NCI-H526 treated with DMSO at 0.1 percent for 48 hours (cell line): ENCODE measurements at places on chromosomes 6 and 20.

DNA sequence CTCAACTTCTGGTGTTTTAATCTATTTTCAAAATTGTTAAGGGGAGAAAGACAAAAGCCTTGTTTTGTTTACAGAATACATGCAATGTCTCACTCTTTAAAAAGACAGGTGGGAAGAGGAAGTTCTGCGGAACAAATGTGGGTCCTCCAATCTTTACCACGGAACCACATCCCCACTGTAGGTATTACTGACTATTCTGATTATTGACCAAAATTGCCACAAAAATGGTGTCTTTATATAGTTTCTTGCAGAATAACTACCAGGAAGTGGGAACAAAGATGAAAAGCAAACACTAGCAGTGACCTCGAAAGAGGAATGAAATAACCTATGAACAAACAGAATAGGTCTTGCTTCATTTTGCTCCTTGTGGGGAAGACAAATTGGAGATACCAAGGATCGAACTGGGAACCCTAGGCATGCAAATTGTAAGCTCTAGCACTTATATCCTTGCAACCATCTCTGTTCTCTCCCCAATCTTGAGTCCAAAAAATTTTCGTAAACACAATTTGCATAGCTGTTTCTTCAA, 106.7 kb downstream of the GPX5 start:
- DNase-seq, result no peak

- no peak for DNase-seq
Measured at GRCh38 chr6:129853996-129854711, 7.0 kb downstream of the TMEM244 start.

DNA sequence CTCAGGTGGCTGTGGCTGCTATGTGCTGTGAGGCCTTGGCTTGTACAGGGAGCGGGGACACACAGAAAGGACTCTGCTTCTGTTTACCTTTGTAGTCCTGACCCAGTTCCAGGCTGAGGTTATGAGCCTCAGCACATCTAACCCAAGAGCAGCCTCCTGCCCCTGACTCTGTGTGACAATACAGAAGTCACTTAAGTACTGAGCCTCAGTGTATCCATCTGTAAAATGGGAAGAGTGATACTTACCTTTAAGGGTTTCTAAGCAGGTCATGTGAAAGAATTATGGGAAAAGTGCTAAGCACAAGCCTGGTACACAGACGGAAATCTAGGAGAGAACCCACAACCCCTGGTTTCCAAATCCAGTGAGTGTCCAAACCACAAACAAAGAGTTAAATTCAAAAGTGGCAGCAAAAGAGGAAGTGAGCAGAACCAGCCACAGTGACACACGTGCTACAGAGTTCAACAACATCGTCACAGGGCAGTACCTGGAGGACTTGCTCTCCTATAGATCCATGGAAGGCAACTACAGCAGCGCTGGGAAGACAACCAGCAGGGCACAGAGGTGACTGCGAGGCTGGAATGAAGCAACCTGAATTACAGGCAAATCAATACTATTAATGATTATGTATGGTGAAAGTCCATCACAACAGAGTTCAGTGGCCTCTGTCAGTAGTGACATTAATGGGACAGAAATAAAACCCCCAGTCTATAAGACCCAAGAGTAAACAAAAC, 12.5 kb downstream of the TRIM26 start:
- DNase-seq, result no peak

- DNase-seq, result no peak
Measured at GRCh38 chr20:51542033-51542570, 417 bp downstream of the NFATC2 start.

- no peak for DNase-seq
Measured at GRCh38 chr20:59014680-59015389, 4.4 kb upstream of the TUBB1 start.

- no peak for DNase-seq
Measured at GRCh38 chr20:62590309-62591121, 51.8 kb upstream of the SLCO4A1 start.

DNA sequence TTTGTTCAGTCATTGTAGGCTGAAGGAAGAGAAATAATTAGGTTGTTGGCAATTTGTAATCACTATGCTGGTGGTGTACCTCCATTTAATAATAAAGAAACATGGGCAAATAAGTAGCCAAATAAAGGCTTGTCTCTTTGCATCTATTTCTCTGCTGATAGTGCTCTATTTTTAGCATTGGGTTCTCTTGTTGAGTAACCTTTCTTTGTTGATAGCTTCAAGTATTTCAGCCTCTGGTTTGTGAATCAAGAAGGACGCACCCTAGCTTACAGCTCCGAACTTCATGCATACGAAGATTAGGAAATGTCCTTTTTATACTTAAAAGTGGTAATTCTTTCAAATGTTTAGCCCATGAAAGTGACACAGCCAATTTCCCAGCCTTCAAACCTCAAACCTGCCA, 2.6 kb downstream of the PPP1R14C start:
- no peak for DNase-seq

- DNase-seq, result no peak
Measured at GRCh38 chr6:136788069-136788902, 4.0 kb downstream of the MAP3K5 start.

DNA sequence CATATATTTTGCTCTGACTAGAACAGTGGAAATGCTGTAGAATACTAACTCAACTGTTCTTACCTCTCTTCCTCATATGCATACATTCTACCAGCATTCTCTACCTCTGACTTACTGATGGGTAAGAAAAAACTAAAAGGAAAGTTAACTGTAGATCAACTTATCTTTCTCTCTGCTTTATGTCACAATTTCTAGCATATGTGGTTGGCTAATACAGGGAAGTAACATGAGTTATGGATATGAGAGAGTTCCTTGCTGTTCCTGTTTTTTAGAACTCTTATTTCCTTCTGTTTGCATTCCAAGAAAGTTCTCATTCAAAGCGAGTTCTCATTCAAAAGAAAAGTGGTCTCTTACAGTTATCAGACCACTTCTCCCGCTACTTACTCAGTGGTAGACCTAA, 226.8 kb upstream of the SGK1 start:
- DNase-seq, result no peak

DNA sequence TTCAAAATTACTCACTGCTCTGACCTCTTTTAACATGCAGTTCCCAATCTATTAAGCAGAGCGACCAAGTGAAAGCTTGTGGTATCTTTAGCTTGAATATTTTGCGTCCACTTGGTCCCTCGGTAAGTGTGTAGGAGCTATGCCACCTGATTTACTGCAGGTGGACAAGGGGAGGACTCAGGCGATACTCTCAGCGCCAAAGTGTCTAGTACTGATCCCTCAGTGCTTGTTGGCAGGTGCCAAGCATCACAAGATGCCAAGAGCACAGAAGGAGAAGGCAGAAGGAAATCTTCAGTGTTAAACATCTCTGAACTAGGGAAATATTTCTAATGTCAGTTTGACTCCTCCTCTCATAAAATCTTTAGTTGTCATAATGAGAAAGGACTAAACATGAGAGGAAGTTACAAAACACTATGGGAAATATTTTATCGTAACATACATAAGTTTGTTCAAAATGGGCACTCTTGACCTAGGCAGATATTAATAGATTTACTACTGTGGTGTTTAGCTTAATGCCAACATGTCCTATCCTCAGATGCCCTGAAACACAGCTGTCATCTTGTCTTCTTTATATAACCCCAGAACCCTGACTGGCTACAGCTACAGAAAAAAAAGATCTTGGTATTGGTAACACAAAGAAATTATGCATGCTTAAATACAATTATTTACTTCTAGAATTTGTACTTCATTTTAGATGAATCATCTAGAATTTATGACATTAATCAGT, 19.5 kb downstream of the NHLRC1 start:
- no peak for DNase-seq

DNA sequence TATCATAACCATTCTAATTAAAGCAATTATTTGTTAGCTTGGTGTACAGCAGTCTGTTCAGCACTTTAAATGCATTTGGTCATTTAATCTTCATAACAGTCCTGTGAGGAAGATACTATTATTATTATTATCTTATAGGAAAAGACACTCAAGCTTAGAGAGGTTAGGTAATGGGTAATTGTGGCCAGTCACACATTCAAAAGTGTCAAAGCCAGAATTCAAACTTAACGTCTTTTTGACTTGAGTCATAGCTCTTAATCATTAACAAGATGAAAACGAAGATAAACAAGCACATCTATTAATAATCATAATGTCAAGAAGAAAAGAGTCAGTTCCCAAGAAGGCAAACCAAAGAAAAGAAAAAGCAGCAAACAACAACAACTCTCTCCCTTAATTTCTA, 251.0 kb downstream of the SYNE1 start:
- no peak for DNase-seq

DNA sequence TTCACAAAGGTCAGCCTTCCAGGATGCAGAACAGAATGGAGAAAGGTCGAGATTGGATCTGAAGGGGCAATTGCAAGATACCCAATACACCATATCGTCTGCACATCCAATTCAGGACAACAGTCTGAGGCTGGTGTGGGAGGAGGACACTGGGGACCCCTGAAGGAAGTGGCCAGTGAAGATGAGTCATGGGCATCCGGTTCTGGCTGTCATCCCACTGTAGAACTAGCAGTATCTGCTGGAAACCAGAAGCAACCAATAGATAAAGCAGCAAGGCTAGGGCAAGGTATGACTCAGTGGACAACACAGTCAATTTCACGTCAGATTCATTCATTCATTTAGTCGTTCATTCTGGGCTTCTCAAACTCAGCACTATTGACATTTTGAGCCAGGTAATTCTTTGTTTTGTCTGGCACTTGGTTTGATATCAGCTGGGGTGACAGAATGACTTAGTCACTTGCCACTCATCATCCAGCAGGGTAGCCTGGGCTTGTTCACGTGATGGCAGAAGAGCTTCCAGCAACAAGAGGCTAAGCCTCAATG, 30.3 kb upstream of the SHLD1 start:
- no peak for DNase-seq
